Mucosa of gallbladder (tissue), 1 donor: ENCODE measurements at places on chromosomes 4 and X. TPM values are rescaled to one million over a fixed set of nuclear protein-coding genes. Genes with fewer than 3 reads are reported as not detected.

Gene ADAM29
- total RNA-seq = not detected

DNA sequence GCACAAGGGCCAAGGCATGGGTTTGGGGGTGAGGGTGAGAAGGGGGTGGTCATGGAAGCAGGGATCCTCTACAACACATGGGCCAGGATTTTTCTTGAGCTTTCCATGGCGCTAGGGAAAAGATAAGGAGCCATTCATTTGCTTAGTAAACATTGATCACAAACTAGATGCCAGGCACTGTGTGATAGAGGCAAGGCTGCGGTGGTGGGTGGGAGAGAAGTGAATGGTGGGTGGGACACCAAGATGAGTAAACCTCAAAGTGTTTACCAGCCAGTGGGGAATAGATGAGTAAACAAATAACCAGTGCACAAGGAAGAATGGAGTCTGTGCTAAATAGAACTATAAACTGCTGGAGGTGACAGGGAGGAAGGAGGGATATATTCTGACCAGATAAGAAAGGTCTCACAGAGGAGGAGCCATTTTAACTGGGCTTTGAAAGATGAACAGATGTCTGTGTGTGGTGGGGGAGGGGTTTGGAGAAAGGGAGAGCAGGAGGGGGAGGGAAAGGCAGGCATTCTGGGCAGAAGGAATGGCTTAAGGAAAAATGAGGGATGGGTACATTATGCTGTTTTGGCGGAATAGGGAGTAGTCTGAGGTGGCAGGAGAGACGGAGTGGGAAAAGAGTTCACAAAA is 48.0 kb upstream of the LAS1L start:
- no peak for DNase-seq

DNA sequence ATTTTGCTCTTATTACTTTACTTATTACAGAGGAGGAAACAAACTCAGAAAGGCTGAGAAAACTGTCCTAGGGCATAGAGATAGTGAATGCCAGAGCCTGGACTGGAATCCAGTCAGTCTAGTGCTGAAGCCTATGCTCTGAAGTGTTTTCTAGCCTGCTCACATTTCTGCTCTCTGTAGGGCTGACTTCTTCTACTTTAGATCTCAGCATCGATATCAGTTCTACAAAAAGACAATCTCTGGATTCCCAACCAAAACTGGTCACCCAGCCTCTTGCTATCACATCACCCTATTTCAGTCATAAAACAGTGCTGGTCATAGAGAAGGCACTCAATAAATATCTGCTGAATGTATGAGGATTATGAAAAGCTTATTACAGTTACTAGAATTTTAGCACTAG is 87.2 kb downstream of the FAM13A start:
- DNase-seq = no peak

GRCh38 chr4:38132843-38133662 is 172.9 kb downstream of the PTTG2 start:
- peak; percentile 76 for DNase-seq

DNA sequence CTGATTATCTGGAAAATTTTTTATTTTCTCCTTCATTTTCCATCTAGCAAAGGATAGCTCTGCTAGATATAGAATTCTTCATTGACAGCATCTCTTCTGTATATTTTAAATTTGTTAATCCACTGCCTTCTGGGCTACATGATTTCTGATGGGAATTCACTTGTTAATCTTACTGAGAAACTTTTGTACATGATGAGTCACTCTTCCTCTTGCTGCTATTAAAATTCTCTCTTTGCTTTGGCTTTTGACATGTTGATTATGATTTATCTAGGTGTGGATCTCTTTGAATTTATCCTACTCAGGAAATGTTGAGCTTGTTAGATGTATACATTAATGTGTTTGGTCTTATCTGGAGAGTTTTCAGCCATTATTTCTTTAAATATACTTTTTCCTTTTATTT is 27.5 kb downstream of the OR13H1 start:
- DNase-seq = no peak

DNA sequence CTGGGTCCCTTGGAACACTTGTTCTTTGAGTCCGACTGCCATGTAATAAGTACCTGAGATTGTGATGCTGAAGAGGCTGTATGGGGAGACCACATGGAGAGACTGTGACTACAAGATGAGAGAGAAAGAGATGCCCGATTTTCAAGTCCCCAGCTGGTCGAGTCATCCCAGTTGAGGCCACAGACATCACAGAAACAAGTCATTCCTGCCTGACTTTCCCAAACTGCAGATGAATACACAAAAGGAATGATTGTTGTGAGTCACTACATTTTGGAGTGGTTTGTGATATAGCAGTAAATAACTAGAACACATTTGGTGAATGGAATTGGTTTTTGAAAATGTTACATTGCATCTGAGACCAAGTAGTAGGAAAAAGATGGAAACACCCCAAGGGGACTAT is 9.0 kb upstream of the YIPF7 start:
- DNase-seq = no peak

Gene GABRG1
- total RNA-seq = 0.06 TPM

DNA sequence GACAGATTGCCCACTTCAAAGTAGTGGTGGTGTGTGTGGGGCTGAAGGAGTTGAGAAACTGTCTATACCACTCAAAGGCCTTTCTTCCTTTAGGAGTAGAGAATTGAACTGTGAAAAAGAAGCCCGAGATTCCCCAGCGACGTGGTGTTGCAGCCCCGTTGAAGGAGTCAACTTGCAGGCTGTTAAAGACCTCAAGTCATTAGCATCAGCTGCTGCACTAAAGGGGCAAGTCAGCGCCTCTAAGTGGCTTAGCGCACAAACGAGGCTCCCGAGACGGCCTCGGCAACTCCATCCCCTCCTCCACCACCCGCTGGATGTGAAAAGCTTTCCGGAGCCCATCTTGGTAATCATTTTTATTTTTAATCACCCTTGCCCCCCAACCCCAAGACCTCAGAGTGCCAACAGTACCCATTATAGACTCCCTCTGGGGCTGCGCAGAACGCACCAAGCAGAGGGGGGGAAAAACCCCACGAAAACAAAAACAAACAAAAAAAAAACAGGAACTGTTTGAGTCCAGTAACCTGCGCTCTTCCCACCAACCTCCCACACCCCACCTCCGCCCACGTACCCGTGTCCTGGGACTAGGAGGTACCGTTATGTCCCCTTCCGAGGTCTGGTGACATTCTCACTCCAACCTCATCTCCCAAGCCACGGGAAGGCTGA is 913 bp upstream of the PRDM8 start:
- DNase-seq = no peak

DNA sequence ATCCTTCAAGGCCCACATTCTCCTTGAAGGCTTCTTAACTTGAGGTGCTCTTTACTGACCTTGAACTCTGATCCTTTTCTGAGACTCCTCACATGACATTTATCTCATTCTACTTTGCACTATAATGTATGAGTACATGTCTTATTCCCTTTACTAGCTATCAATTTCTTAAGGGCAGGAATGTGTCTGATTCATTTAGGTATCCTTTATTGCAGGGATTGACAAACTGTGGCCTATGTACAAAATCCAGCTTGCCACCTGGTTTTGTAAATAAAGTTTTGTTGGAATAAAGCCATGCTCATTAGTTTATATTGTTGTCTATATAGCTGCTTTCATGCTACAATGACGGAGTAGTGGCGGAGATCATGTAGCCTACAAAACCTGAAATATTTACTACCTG is 36.7 kb downstream of the SLC4A4 start:
- DNase-seq = no peak

Gene ATOH1
- not detected for total RNA-seq

GRCh38 chr4:83866834-83867621 is 331.1 kb downstream of the GPAT3 start:
- DNase-seq = no peak

GRCh38 chrX:133685822-133686221 is 270.5 kb upstream of the GPC4 start:
- DNase-seq = no peak

DNA sequence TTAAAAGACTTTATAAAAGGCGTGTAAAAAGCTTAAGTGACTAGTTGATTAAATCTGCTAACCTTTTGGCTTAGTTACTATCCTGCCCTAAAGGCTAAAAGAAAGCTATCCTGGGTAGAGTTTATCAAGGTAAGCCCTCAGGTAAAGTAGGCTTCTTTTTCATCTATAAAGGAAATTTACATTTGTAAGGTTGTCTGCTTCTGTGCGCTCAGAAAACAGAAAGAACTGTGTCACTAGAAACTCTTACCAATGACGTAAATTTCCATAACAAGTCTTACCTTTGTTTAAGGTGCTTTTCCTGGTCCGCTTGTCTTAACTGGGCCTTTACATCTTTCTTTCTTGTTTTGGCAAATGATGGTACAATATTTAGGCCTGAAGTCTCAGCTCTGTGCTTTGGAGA is 37.7 kb upstream of the FGF2 start:
- no peak for DNase-seq

Gene CTAG2
- total RNA-seq = not detected

GRCh38 chrX:77597511-77597910 is 150.3 kb downstream of the FGF16 start:
- no peak for DNase-seq

Gene ENPP6
- 0.60 TPM for total RNA-seq

Gene TRIM60
- total RNA-seq = not detected

DNA sequence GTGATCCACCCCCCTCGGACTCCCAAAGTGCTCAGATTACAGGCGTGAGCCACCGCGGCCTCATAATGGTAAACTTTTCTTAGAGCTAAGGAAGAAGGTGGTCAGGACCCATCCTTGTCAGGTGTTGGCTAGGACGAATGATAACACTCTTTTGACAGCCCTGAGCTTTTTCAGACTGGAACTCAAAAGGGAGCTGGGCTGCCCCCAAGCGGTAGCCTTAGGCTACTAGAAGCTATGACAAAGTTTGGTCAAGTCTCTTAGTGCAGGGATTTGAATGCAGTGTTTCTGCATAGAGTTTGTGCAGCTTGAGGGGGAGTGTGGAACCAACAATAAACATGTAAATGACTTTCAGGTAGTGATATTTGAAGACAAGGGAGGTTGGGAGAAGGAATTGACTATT is 11.8 kb upstream of the HSD17B10 start:
- DNase-seq = no peak

GRCh38 chr4:1633993-1634392 is 50.1 kb downstream of the FAM53A start:
- DNase-seq = no peak

- DNase-seq = no peak
These were observed 220.7 kb upstream of the CASK start for GRCh38 chrX:42143866-42144592.

Gene KIT
- 24.4 TPM for total RNA-seq

Gene XAGE1A
- total RNA-seq = not detected

DNA sequence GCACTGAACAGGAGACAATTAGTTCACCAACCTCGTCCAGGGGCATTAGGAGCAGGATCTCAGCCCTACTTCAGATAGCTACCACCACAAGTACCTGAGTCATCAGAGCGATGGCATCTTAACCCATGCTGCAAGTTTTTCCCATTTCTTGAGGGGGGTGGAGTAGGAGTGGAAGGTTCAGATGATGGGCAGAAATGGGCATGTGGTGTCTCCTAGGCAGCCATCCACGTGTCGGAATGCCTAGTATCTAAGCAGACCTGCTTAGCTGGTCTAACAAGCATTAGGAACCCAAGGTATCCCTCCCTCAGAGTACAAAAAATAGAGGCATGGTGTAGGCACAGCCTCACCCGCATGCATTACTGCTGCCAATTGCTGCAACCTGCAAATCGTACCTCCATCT is 159.1 kb upstream of the DGKK start:
- DNase-seq = no peak

- no peak for DNase-seq
These were observed 79.5 kb downstream of the STOX2 start for GRCh38 chr4:183984566-183984965.

DNA sequence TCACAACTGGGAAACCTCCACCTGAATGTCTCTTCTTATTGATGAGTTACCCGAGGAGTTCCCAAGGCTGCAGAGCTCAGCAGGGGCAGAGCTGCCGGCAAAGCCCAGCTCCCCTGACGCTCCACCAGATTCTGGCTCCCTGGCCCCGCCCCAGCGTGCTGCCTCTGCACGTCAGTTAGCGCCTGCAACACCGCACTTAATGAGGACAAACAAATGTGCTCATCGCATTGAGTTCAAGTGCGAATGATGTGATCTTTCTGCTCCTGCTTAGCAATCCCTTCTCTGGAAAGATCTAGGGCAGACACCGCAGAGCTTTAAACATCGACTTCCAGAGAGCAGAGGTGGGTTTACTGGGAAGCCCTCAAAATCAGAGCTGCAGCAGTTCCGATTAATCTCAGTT is 55.5 kb upstream of the FBXW7 start:
- no peak for DNase-seq

GRCh38 chr4:183364025-183364424 is 41.8 kb upstream of the CLDN24 start:
- no peak for DNase-seq

DNA sequence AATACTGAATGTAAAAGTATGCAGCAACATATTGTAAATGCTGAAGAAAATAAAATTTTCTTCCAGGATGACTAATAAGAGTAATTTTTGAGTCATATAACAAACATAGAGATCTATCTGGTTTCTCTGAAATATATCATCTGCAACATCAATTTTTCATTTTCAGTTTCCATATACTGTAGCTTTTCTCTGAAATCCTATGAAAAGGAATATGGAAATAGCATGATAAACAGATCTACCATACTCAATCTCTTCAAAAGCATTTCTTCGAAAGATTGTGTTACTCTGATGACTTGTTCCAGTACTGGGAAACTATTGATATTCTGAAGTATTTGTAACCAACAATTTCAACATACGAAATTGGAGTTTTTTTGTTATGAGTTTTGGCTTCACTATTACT is 1156.7 kb downstream of the FAM133A start:
- no peak for DNase-seq

GRCh38 chr4:88275516-88275915 is 8.8 kb downstream of the PPM1K start:
- DNase-seq = no peak

DNA sequence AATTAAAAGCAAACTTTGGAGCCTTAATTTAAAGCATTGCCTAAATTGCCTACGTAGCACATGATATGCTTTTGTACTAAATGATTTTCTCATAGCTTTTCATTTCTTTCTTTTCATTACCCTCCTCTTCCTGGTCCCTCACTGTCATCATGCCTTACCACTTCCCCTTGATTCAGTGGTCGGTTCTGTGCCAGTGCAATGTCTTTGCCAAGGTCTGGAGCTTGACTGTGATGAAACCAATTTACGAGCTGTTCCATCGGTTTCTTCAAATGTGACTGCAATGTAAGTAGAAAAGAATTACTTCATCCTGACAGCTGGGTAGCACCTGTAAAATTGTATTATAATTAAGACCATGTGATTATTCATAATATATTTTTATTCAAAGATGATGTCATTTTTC is 72.5 kb downstream of the C4orf46 start:
- no peak for DNase-seq

GRCh38 chr4:15956179-15956850 is 6.7 kb downstream of the FGFBP2 start:
- peak; percentile 86 for DNase-seq

- DNase-seq = no peak
These were observed 192.4 kb downstream of the CCNG2 start for GRCh38 chr4:77349364-77349763.
